ENCODE measurements at places on chromosomes 3 and 15.

GRCh38 chr3:79019137-79019923, 748.5 kb downstream of the ROBO1 start:
- no peaks in the 10 kb centered on the region for H3K27me3 ChIP-seq
- no peaks in the 10 kb centered on the region for H3K36me3 ChIP-seq
- H3K4me3 ChIP-seq = peak overlapping the region; percentile 90
- peak; percentile 96 for DNase-seq
- H3K4me1 ChIP-seq = no peaks in the 10 kb centered on the region

GRCh38 chr15:41825572-41826535, 2.0 kb upstream of the JMJD7 start:
- peak; percentile 52 for DNase-seq
- no peaks in the 10 kb centered on the region for H3K27me3 ChIP-seq
- no peak overlapping the region for H3K4me3 ChIP-seq
- no peaks in the 10 kb centered on the region for H3K36me3 ChIP-seq

GRCh38 chr3:124793054-124793739, 62.9 kb downstream of the UMPS start:
- H3K27ac ChIP-seq = no peak overlapping the region
- H3K4me1 ChIP-seq = no peaks in the 10 kb centered on the region
- no peak for DNase-seq
- H3K4me3 ChIP-seq = no peak overlapping the region
- H3K27me3 ChIP-seq = no peaks in the 10 kb centered on the region

DNA sequence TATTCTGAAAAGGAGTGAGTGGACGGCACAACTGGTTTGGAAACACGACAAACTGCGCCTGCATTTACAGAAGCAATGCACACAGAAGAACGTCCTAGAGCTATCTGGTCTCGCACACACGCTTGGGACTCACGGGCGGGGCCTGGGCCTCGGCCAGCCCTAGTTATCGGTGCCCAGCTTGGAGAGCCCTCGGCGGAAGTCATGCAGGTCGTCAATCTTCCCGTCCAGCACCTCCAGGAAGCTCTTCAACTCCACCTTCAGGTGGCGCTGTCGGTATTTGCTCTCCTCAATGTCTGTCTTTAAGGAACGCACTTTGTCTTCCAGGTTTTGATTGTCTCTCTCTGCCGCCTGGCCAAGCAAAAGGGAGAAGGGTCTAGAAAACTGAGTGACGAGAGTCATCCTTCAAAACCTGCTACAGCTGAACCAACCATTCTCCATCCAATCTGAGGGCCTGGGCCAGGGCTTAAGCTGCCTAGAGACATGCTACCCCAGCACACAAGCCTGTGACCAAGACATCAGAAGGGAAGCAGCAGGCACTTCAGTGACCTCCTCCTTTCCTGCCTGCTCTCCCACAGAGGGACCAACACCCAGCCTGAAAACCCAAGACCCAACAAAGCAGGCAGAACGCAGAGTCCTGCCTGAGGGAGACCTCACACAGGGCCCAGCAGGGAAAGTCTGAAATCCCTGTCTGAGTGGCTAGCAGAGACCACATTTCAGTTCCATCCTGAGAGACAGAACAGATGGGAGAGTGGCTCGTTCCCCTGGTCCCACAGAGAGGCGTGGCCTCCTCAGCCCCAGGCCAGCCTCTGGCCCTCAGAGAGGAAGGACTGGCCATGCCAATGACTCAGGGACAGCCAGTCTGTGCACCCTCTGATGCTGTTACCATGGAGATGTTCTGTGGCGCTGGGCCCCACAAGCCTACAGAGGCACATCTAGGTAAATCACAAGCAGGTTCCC, 40.4 kb downstream of the WHAMM start:
- H3K27me3 ChIP-seq = no peaks in the 10 kb centered on the region
- no peak overlapping the region for H3K4me3 ChIP-seq
- DNase-seq = peak; percentile 98
- H3K27ac ChIP-seq = no peak overlapping the region
- peaks cover 4% of the 10 kb centered on the region for H3K4me1 ChIP-seq

DNA sequence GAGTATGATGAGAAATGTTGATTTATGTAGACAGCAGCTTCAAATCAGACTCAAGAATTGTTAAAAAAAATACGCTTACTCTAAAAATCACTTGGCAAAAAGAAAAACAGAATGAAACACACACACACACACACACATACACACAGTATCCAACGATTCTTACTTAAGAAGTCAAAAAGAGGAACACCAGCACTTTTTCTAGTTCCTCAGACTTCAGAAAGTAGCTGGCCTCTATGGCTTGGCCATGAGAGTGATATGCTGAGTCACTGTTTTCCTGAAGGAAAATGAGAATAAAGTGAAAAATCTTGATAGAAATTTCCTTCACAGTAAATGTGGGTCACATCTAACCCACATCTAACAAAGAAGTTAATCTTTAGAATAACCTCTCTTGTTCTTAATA, 22.1 kb downstream of the CNTN3 start:
- no peaks in the 10 kb centered on the region for H3K36me3 ChIP-seq
- no peaks in the 10 kb centered on the region for H3K27me3 ChIP-seq
- H3K27ac ChIP-seq = no peak overlapping the region
- no peak for DNase-seq

Measured in mesendoderm (in vitro differentiated cells).